ENCODE measurements at places on chromosomes 7 and 10. TPM values are rescaled to one million over a fixed set of nuclear protein-coding genes. Genes with fewer than 3 reads are reported as not detected.

Gene SLC26A5
- not detected for total RNA-seq

Gene NOD1
- total RNA-seq, result 5.9 TPM

Gene LIPK
- total RNA-seq, result not detected

Gene NCF1
- total RNA-seq, result 0.32 TPM

Gene TMEM26
- not detected for total RNA-seq

Gene DKK1
- 228 TPM for total RNA-seq

Gene AKAP9
- total RNA-seq, result 22.8 TPM

Gene TMEM270
- not detected for total RNA-seq

Gene VSTM4
- not detected for total RNA-seq

Gene TBC1D12
- 5.1 TPM for total RNA-seq

Gene BUB3
- 158 TPM for total RNA-seq

Gene MSMB
- total RNA-seq, result not detected

Gene PANK1
- 8.4 TPM for total RNA-seq

Gene C10orf67
- 0.11 TPM for total RNA-seq

Gene TBX20
- not detected for total RNA-seq

Gene C10orf90
- not detected for total RNA-seq

Gene GBX1
- not detected for total RNA-seq

Gene FXYD4
- total RNA-seq, result not detected

Gene BEND7
- 0.99 TPM for total RNA-seq

Gene RARRES2
- not detected for total RNA-seq

Gene TMEM139
- total RNA-seq, result 7.6 TPM

Gene MYH16
- 1.3 TPM for total RNA-seq

Gene PLAC9
- total RNA-seq, result not detected

Gene HOXA2
- 0.31 TPM for total RNA-seq

Gene PTPRZ1
- 32.3 TPM for total RNA-seq

Gene MMD2
- not detected for total RNA-seq

Gene MYPN
- total RNA-seq, result not detected

Gene NXPH1
- total RNA-seq, result not detected

Gene CNTNAP2
- total RNA-seq, result 0.17 TPM

Gene BHLHA15
- total RNA-seq, result 0.25 TPM

Gene PVRIG
- total RNA-seq, result not detected

Gene TRIM24
- total RNA-seq, result 7.8 TPM

Gene AMPH
- not detected for total RNA-seq

Gene FRA10AC1
- 8.0 TPM for total RNA-seq

Gene BTBD16
- total RNA-seq, result 0.53 TPM

Gene SNCG
- total RNA-seq, result 1.7 TPM

Data from foreskin keratinocyte (primary cell).